Fibroblast of upper back skin (primary cell): ENCODE measurements at places on chromosomes 4 and X.

GRCh38 chr4:72243641-72244040 is 211.8 kb downstream of the NPFFR2 start:
- no peak for DNase-seq

- DNase-seq: peak; percentile 86
Measured at GRCh38 chr4:103498161-103499070, 221.4 kb downstream of the TACR3 start.

DNA sequence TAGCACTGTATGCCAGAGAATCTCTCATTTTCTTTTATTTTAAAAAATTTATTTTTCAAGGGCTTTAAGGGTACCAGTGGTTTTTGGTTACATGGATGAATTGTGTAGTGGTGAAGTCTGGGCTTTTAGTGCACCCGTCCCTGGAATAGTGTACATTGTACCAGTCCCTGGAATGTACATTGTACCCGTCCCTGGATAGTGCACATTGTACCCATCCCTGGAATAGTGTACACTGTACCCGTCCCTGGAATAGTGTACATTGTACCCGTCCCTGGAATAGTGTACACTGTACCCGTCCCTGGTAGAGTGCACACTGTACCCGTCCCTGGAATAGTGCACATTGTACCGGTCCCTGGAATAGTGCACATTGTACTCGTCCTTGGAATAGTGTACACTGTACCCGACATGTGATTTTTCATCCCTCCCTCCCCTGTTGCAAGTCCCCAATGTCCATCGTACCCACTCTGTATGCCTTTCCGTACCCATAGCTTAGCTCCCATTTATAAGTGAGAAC is 56.1 kb upstream of the HELT start:
- no peak for DNase-seq

DNA sequence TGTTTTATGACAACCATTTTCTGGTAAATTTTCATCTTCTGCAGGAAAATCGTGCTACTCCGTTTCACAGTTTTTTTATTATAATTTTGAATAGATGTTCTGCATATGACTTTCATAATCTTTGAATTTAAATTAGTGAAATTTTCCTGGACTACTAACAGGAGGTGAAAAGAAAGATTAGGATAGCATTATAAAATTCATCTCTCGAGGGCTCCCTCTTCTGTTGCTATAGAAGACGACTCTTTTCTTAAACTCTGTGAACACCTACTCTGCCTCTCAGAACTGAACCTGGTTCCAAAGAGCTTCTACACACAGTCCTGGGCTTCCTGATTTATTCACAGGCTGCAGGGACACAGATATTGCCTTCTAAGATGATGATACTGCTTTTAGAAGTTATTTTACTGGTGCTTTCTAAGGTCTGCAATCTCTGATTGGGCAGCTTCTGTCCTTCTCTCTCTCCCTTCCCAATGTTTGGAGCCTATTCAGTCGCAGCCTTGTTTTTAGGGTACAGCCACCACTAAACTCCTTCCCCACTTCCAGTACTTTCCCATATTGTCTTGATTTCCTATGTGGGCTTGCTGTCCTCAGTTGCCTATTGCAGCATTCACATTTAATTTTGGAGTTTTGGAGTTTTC is 10.1 kb upstream of the SAP30 start:
- peak; percentile 13 for DNase-seq

DNA sequence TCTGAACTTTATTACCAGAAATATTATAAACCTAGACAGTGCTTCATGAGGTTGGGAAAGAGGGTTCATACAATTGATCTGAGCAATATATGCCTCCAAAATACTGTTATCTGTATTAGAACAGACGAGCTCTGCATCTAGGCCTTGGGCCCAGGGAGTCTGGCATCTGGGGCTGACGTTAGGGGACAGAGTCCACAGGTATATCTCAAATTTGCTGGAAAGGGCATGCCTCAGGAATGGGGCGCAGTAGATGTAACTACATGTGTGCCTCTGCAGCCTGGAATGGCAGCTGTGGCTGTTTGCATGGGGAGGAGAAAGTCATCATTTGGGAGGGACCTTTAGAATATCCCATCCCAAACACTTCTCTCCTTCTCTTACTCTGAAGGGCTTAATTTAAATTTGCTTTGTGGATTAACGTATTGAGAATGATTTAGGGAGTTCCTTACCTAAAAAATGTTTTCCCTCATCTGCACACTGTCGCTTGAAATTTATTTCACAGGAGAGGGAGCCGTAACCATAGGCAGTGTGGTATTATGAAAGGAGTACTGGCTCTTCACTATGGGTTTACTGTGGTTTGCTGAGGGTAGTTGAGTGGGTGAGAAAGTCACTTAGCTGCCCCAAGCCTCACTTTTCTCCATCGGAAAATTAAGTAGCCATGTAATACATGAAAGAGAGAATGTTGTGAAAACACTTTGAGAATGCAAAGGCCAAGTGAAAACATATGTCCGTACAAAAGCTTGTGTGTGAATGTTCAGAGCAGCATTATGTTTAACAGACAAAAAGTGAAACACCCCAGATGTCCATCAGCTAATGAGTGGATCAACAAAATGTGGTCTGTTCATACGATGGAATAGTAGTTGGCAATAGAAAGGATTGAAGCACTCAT is 5.9 kb downstream of the ADD1 start:
- DNase-seq: peak; percentile 27

GRCh38 chr4:88008122-88008742 is 797 bp downstream of the PKD2 start:
- peak; percentile 48 for DNase-seq

DNA sequence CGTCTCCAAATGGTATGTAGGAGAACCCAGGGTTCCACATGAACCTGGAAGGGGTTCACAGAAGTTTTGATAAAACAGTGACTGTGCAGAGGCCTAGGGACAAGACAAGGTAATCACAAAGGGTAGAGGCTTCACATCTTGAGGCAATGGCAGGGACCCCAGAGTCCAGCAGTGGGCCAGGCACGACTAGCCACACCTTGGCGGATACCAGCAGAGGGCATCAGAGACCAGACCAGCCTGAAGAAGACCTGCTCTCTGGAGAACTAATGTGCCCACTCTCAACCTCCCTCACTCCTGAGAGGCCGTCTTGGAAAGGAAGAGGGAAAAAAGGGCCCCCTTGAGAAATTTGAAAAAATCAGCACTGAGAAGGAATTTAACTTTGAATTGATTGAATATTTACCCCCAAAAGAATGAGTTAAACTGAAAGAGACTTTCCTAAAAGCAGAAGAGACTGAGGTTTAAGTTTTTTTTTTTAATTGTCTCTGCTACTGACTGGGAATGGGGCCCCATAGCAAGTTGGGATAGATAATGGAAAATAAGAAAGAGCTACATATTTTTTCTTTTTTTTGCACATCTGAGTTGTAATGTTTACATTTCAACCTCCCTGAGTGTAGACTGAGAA is 243.8 kb upstream of the JADE1 start:
- peak; percentile 40 for DNase-seq

DNA sequence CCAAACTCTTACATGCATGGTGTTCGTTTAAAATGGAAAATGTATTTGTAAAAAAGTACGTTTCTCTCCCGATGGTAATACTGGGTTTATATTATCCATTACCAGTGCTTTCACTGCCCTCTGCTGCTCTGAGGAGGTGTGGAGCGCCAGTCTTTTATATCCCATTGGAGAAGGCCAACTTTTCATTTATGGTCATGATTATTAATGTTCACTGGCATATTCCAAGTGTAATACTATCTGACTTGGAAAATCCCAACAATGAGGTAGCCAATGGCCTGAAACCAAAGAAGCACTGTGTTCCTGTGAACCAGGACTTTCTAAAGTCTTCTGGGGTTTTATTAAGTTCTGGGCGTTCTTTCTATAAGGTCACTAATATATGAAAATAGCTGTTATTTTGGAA is 80.7 kb downstream of the SYNPO2 start:
- peak; percentile 78 for DNase-seq

DNA sequence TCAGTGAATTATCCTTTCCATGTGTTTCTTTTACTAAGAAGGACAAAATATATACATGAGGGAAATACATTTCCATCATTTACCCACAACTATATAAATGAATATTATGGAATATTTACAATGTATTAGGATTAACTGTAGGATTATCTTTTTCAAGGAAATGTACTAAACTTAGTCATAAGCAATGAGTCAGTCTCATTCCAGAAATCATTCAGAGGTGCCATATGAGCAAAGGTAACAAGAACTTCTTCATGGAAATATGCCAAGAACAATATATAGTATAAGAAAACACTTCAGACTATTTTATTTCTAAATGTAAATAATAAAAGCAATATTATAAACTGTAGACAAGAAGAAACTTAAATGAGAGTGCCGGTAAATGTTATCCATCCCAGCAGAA is 67.1 kb downstream of the USP38 start:
- DNase-seq: peak; percentile 30

- peak; percentile 75 for DNase-seq
Measured at GRCh38 chr4:142248946-142249345, 597.2 kb downstream of the INPP4B start.

GRCh38 chr4:5395781-5396180 is 312.6 kb downstream of the EVC2 start:
- DNase-seq: no peak

GRCh38 chr4:177483271-177483670 is 41.0 kb upstream of the AGA start:
- no peak for DNase-seq

DNA sequence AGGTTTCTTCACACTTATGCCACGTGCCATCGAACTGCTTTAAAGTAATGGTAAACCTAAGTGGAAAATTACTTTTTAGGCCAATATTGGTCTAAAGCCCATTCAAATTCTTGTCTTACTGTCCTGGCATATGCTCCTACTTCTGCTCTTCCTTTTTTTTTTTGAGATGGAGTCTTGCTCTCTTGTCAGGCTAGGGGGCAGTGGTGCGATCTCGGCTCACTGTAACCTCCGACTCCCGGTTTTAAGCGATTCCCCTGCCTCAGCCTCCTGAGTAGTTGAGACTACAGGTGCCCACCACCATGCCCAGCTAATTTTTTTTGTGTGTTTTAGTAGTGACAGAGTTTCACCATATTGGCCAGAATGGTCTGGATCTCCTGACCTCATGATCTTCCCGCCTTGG is 129.0 kb upstream of the TECRL start:
- no peak for DNase-seq

GRCh38 chr4:46390355-46391058 is 579 bp upstream of the GABRA2 start:
- no peak for DNase-seq

- DNase-seq: peak; percentile 46
Measured at GRCh38 chr4:8478801-8479744, 38.5 kb downstream of the TRMT44 start.

DNA sequence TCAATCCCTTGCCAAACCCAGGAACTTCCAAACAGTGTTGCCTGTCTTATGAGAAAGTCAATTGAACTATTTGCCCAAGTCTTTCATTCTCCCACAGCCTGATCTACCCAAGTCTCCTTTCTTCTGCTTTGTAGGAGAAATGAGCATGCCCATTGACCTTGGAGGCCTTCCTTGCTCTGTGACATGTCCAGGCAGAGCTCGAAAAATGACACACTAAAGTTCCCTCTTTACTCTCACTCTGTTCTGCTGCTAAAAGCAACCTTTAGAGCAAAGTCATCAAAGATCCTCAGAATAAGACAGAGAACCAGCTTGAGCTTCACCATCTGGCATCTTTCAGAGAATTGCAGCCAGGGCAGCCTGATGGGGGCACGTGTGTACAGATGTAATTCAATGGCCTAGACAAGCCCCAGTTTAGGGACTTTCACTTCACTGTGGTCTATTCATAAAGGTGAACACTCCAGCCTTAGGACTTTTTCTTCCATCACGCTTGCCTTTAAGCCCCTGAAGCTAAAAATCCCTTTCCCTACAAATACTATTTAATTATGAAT is 136.4 kb downstream of the AMELX start:
- DNase-seq: no peak

GRCh38 chrX:4397471-4397870 is 684.0 kb upstream of the PRKX start:
- DNase-seq: no peak

GRCh38 chr4:86004030-86004429 is 355.8 kb downstream of the MAPK10 start:
- DNase-seq: no peak

DNA sequence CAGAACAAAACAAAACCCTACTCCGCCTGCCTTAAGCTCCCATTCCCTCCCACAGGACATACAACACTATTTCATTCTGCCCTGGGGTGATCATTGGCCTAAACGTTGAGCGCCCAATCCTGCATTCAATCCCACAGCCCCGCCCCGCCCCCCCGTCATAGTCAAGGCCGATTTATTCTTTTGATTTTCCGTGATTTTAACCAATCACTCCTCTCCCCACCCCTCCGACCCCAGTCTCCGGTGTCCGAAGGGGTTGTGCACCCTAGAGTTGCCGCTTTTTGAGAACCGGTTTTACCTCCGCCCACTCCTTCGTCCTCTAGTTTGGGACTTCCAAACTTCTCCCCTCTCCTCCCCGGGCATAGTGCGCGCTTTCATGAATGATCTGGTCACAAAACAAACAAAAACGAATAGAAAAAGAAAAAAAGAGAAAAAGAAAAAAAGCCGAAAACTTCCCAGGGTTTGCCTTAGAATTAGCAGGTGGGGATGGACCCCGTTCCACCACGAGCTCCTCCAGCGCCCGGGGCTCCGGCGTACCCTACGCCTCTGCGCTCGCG is 446 bp upstream of the UBE2A start:
- peak; percentile 8 for DNase-seq

DNA sequence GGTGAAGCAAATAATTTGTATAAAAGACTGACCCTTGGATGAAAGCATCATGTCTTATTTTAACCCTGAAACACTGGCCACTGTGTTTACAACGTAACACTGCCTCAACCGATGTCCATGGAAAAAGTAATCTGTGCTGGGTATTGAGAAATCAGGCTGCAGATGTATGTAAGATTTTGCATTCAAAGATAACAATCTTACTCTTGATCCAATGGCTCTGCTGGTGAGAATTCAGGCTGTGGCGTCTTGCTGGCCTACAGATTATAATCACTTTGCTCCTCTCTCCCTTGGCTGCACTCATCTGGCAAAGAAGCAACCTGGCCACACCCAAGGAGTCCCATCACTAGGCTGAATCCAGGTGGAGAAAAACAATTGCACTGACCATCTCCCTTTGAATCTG is 7.5 kb downstream of the ADGRA3 start:
- DNase-seq: no peak

- no peak for DNase-seq
Measured at GRCh38 chr4:12712648-12713339, 771.3 kb downstream of the RAB28 start.

DNA sequence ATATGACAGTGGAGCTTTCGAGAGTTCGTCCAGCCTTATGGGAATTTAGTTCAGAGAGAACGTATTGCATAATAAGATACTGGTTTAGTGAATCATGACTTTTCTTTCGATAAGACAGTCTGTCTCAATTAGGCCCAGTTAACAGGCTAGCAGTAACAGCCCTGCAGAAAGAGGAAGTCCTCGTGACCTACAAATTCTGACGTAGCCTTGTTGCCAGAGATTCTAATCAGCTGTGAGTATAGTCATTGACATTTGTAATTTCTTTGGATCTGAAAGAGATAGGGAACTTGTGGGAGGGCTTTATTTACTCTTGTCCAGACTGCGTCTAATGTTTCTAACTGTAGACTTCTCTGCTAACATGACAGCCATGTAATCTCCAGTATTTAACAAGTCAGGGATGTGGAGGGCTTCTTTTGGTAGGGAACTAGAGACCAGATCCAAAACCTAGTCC is 15.8 kb downstream of the ART3 start:
- DNase-seq: peak; percentile 70

GRCh38 chrX:134885336-134886001 is 105.3 kb upstream of the SMIM10 start:
- DNase-seq: no peak

GRCh38 chr4:154457471-154457870 is 34.1 kb downstream of the DCHS2 start:
- DNase-seq: no peak

- DNase-seq: no peak
Measured at GRCh38 chrX:40729598-40730584, 5.5 kb downstream of the MED14 start.

- DNase-seq: no peak
Measured at GRCh38 chr4:176153124-176153523, 42.3 kb downstream of the SPATA4 start.
